ENCODE measurements at places on chromosomes 4 and X.

DNA sequence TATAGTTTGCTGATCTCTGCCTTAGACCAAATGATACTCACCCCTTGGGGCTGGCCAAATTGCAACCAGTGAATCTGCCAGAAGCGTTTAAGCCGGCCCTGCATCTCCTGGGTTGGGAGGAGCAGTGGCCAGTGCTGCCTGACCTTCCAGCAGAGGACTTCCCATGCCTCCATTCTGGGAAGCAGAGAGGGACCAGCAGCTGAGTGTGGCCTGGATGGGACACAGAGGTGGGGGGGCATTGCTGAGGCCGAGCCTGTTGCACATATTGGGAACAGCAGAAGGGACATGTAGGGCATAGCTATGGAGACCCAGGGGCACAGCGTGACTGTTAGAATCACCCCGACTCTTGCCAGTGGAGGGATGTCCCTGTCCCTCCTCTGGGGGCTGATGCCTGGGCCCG, 93.3 kb downstream of the CPZ start:
- no peak for DNase-seq

DNA sequence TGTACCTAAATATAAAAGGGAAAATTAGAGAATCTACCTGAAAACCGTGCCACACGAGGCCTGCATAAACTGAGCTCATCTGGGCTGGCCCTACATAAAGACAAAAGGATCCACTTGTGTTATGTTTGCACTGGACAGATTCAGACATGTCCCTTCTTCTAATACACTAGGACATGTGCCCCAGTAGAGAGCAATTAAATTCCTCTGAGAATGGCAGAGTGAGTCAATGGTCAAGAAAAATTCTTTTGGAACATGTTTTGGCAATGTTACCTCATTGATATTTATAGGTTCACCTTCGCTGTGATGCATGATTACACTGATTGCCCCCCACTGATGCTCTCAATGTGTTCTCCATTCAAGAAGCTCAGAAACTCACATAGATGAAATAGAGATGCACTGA, 95.2 kb downstream of the MANBA start:
- no peak for DNase-seq

- DNase-seq: no peak
These were observed 425.2 kb upstream of the FTHL17 start for GRCh38 chrX:31497086-31497485.

DNA sequence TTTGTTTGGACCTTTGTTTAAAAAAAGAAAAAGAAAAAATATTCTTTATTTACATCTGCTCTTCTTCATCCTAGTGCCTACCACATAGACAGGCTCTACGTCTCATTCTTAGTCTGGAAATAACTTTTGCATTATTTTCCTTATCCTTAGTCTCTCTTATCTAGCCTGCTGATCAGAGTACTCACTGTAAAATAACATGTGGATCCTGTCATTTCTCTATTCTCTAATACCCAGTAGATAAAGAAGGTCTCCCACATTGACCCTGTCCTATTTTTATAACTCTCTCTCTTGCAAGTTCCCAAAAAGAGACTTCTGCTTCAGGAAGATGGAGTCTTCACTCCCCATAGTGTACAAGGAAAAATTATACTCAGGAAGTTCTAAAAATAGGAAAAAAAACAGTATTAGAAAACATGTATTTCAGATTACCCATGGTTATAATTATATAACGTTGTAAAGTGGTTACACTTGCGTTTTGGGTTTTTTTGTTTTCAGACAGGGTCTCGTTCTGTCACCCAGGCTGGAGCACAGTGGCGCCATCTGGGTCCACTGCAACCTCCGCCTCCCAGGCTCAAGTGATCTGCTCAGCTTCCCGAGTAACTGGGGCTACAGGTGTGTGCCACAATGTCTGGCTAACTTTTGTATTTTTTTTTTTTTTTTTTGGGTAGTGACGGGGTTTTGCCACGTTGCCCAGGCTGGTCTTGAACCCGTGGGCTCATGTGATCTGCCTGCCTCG, 23.8 kb downstream of the ZFX start:
- DNase-seq: no peak

- DNase-seq: no peak
These were observed 53.2 kb upstream of the BBS12 start for GRCh38 chr4:122679317-122679716.

DNA sequence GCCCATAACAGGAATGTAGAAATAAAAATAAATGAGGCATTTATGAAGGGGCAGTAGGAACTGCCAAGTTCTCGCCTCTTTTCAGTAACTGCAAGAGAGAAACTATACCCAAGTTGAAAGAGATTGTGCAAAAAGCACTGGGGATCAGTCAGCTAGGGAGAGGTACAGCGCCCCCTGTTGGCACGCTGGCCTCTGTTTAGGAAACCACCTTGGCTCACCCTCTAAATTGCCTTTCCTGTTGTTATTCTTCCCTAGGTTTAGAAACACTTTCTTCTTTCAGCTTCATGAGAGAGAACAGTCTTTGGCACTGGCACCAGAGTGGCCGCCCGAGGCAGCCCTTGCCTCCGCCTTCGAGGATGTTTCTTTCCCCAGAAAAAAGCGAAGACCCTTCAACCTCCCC, 348.5 kb downstream of the MID1IP1 start:
- peak; percentile 17 for DNase-seq

DNA sequence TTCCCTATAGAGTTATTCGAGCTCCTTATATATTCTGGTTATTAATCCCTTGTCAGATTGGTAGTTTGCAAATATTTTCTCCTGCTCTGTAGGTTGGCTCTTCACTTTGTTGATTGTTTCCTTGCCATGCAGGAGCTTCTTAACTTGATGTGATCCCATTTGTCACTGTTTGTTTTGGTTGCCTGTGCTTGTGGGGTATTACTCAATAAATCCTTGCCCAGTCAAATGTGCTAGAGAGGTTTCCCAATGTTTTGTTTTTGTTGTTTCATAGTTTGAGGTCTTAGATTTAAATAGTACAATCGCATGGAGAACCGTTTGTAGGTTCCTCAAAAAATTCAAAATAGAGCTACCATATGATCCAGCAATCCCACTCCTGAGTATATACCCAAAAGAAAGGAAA, 2.3 kb upstream of the SYTL5 start:
- no peak for DNase-seq

DNA sequence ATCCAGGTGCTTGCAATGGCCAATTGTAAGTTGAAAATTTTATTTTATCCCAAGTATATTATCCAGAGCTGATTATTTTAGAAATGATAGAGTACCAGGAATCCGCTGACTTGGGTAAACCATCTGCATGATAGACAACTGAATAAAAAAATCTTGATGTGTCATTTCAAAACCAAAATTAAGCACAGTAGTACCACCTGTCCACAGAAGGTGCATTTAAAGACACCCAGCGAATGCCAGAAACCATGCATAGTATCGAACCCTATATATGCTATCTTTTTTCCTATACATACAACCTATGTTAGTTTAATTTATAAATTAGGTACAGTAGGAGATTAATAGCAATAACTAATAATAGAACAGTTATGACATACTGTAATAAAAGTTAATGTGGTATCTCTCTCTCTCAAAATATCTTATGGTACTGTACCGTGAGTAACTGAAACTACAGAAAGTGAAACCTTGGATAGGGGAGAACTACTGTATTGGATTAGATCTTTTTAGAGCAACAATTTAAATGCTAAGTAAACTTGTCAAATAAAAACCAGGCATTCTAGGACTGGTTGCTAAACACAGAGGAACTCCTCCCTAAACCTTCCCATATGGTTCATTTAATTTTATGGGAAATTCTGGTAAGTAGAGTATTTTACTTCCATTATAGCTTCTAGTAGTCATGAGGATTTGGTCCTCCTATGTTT, 6.2 kb downstream of the NEIL3 start:
- DNase-seq: no peak

GRCh38 chr4:21012851-21013331, 312.6 kb downstream of the PACRGL start:
- no peak for DNase-seq

GRCh38 chr4:1462768-1463075, 56.5 kb upstream of the NKX1-1 start:
- DNase-seq: no peak

GRCh38 chr4:112099701-112100297, 45.5 kb upstream of the FAM241A start:
- DNase-seq: no peak

GRCh38 chr4:163911891-163912290, 417.4 kb downstream of the TMA16 start:
- DNase-seq: no peak

DNA sequence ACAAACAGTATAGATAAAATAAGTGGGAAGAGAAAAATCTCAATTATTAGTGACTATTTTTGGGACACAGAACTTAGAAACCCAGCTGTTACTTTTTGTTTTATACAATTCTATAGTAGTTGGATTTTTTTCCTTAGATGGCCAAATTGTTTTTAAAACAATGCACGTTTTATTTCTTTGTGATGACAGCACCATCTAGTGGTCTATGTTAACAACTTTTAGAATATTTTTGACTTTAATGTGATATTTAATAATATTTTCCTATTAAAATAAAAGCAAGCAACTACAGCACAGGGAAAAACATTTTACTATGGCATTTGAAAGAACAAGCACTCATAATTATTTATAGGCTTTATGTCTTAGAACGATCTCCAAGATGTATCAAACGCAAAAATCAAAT, 5.6 kb upstream of the SMIM31 start:
- DNase-seq: no peak

DNA sequence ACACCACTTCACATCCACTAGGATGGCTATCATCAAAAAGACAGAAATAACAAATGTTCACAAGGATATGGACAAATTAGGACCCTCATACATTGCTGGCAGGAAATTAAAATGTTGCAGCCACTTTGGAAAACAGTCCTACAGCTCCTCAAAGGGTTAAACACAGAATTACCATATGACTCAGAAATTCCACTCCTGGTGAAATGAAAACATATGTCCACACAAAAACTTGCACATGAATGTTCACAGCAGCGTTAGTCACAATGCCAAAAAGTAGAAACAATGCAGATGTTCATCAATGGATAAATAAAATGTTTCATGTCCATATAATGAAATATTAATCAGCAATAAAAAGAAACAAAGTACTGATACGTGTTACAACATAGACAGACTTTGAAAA, 15.1 kb downstream of the S100G start:
- no peak for DNase-seq

Measured in stimulated activated CD8-positive, alpha-beta memory T cell treated with anti-CD3 and anti-CD28 coated beads, Interleukin-4, amount 100 ng/mL, for 4 hours (primary cell).